Cortex of kidney (tissue), 1 donor: ENCODE measurements at places on chromosomes 4 and X.

DNA sequence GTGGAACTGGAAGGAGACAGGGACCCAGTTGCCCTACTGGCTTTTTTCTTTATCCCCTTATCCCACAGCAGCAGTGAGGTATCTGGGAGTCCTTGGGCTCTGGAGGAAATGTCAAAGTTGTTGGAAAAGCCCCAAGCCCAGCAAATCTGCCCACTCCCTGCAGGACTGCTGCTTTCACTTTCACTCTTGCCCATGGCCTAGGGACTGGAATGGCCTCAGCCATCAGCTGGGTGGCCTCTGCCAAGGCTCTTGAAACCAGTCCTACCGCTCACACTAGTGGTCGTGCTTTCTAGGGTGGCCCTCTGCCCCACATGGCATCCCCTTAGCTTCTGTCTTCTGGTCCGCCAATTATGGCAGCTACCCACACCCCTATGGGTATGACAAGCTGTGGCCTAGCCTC is 9.7 kb upstream of the RHOXF1 start:
- DNase-seq = no peak

- DNase-seq = no peak
Observed at GRCh38 chrX:9980927-9981326, 13.8 kb downstream of the CLDN34 start.

- no peak for DNase-seq
Observed at GRCh38 chrX:145818186-145819113, 821 bp downstream of the SLITRK2 start.

- no peak for DNase-seq
Observed at GRCh38 chr4:183411291-183411861, 33.1 kb upstream of the CDKN2AIP start.

DNA sequence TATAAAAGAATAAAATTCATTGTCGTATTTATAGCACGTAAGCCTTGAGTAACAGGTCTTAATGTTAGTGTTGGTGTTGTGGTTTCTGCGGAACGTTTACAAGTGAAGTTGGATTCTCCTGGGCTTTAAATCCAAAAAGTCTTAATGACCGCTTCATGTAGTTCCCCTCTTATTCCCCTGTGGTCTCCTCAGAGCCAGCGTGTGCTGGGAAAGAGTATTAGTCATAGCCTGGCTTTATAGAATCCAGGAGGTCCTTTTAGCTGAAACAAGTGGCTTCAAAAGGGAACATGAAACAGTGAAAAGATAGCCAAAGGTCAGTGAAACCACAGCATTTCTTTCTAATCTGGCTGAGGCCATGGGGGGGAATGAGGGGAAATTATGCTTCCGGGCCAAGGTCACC is 79.1 kb downstream of the CLCN4 start:
- DNase-seq = no peak

DNA sequence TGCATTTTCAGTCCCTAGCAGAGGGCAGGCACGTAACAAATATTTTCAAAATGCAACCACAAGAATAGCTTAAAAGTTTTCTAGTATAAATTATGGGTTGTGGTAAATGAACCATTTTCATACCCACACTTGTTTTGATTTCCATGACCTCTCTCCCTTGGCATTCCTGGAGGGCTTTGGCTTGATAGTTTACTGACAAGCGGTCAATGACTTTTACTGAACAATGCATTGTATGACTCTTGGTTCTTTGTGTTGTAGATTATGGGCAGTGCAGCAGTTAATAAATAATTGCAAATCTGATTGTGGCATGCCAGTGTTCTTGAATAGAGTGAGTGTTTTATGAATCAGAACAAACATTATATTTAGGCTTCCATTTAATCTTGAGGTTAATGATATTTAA is 285.2 kb upstream of the ARX start:
- DNase-seq = no peak

DNA sequence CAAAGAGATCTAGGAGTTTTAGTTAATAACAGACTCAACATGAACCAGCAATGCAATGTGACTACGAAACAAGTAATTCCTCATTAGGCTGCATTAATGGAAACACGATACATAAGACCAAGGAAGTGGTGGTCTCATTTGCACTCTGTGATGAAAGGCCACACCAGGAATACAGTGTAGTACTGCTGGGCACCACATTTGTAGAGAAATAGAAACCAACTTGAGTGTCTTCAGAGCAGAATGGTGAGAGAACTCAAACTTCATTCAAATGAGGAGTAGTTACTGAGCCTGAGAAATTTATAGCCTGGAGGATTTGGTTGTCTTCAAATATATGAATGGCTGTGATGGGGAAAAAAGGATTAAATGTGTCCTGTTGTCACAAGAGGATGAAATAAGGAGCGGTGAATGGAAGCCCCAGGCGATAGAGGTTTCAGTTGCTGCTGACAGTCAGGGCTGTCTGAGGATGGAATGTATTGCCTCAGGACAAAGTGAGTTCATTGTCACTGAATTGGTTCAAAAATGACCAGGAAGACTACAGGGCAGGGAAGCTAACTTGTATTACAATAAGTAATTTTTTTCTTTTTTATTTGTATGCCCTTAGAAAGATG is 50.9 kb downstream of the NFKB1 start:
- no peak for DNase-seq

GRCh38 chr4:7752649-7753048 is 187.0 kb downstream of the AFAP1 start:
- DNase-seq = no peak

GRCh38 chr4:6123976-6124375 is 76.4 kb downstream of the JAKMIP1 start:
- no peak for DNase-seq

DNA sequence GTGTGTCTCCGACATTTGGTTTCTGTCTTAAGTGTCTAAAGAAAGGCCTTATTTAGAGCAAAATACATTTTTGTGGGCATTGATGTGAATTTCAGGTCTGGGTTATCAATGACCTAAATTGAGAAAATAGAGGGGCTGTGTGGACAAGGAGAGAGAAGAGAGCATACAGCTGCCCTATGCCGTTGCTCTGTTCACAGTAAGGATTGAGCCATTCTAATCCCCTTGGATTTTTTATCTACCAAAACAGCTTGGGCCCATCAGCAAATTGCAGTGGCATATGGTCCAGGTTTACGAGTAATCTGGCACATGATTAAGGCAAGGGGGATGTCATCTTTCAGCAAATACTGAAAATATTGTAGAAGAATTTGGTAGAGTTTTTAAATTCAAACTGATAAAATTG is 210.2 kb downstream of the ANTXR2 start:
- DNase-seq = no peak

DNA sequence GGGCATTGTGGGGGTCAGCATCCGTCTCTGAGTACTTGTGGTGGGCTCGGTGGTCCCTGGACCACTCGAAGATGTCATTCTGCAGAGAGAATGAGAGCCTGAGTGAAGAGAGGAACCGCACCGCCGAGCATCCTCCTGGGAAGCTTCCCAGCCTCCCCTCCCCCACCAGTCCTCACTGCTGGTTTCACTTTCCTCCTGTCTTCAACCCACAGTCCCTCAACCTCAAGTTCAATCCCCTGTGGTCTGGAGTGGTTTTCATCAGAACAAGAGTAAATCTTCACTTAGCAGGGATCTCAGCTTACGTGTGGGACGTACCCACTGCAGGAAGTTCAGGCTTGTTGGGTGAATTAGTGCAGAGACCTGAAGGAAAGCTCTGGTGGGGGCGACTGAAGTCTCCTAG is 117.8 kb downstream of the SCD5 start:
- DNase-seq = no peak

DNA sequence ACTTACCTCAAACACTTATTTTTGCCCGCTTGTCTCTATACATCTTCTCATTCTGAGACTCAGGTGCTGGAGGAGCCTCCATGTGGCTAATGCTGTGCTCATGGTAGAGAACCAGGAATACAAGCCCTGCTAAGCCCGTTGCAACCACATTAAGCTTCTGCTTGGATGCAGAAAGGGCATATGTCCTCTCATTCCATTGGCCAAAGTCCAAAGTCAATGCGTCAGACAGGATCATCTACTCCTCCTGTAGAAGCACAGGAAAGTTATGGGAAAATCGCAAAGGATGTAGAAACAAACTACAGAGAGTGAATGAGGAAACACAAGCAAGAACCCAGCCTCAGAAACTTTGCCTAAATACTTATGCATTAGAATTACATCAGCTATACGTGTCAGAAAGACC is 124.5 kb upstream of the AGA start:
- DNase-seq = no peak

DNA sequence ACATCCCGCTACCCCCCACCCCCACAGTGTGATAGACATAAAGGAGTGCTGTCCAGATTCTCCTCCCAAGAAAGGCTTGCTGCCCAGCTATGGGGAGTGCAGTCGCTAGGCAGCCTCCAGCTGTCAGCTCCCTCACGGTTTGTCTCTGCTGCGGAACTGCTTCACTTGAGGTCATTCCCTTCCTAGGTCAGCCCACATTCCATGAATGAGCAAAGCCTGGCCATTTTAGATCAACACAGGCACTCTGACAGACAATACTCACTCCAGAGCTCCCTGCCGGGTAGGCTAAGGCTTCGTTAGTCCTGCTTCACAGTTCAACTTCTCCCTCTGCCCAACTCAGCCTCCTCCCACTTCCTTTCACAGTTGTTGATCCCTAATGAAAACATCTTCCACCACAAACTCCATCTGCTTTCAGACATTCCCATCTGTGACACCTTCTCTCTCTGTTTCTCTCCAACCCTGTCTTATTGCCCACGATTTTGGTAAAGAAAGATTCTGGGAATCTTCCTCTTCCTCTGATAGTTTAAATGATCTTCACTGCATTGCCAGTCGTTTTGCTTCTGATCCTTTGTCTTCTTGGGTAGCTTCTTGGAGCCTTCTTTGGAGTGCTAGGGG is 318.9 kb upstream of the F9 start:
- DNase-seq = no peak

DNA sequence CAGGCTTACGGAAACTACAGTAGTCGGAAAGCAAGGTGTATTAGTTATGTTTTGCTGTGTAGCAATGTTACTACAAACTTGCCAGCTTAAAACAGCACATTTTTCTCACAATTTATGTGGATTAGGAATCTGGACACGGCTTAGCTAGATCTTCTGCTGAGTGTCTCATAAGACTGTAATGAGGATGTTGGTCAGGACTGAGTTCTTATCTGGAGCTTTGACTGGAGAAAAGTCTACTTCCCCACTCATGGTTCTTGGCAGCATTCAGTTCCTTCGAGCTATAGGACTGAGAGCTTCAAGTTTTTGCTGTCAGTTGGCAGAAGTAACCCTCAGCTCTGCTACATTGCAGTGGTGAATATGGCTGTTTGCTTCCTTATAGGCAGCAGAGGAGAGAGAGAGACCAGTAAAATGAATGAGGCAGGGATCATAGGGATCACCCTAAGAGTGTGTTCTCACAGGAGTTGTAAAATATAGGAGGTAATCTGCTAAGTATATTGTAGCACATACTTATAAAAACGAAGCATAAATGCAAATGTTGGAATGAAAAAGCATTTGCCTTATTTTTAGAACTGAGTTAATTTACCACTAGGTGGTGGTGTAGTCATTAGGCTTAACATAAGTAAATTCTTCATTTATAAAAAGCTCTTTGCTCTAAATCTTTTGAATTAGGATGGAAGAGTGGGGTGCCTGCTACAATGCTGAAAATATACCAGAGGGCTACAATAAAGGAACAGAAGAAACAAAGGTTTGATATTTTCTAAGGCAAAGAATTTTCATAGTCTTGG is 38.6 kb downstream of the ALG13 start:
- DNase-seq = no peak

DNA sequence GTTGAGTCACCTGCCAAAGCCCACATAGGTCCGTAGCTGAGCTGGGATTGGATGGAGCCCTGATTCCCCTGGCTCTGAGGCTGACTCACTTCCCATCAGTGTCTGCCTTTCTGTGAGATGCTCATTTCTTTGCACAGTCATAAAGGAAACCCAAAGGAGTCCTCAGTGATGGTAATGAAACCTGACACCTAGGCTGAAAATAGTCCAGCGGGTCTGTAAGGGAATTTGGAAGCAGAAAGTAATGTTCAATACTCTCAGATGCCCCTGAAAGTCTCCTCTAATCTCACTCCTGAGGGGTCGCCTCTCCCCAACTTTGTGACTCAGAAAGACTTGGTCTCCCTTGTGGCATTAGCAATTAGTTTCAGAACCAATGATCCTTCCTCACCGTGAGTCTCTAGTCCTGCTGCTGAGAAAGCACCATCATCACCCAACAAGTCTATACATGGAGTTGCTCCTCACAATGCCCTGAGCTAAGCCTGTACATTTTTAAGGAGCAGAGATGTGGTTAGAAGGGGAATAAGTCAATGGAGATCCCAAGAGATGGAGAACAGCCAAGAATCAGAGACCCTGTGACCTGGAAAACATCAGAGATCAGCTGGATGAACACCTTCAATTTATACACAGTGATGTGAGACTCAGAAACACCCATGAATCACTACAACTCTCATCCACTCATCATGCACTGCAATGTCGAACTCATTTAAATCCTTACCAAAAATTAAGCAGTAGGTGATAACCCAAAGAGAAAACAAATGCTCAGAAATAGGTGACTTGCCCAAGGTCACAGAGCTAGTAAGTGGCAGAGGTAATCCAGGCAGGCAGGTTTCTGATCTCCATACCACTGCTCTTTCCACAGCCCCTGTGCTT is 219.0 kb upstream of the CPEB2 start:
- no peak for DNase-seq

- DNase-seq = no peak
Observed at GRCh38 chrX:19554786-19555185, 39.5 kb upstream of the MAP3K15 start.

DNA sequence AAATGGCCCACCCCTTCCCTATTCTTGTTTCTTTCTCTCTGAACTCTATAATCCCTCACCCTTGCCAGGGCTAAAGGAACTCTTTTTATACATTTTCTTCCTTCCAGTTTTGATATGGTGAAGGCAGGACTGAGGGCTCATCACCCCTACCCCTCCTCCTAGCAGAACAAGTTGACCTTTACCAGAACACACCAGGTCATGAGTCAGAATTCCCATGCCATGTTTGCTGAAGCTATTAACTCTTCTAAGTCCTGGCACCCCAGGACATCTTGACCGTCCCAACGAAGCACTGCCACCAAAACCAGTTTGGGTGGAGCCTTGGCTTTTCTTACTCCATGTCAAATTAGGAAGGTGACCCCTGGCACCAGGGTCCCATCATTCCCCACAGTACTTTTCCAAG is 57.5 kb upstream of the DYNLT3 start:
- no peak for DNase-seq

GRCh38 chrX:70032792-70033191 is 16.9 kb downstream of the AWAT2 start:
- no peak for DNase-seq

- DNase-seq = no peak
Observed at GRCh38 chrX:152635941-152636340, 1.8 kb upstream of the GABRQ start.
